Stimulated activated naive CD4-positive, alpha-beta T cell treated with Interleukin-2 at 50 U/mL for 16 hours (primary cell): ENCODE measurements at places on chromosomes 11 and 22.

GRCh38 chr11:127596433-127596832 lies 595.9 kb upstream of the KIRREL3 start:
- DNase-seq = no peak

DNA sequence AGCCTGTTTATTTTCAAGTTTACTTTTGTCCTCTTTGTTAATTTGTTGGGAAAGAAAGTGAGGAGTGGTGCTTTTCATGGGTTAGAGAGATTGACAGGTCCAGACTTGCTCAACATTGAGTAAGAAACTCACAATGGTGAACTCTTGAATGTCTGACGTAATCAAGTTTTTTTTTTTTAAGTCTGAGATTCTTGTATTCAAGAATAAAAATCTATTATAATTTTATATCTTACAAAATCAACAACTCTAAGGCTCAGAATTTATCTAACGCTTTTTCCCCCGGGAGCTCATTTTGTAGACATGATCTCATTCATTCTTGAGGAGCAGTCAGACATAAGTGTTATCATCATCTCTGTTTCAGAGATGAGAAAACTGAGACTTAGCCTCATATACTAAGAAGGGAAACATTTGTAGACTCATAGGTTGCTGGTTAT lies 39.1 kb upstream of the SPTBN2 start:
- no peak for DNase-seq

- no peak for DNase-seq
Measured at GRCh38 chr11:11558396-11558795, 63.4 kb downstream of the GALNT18 start.

DNA sequence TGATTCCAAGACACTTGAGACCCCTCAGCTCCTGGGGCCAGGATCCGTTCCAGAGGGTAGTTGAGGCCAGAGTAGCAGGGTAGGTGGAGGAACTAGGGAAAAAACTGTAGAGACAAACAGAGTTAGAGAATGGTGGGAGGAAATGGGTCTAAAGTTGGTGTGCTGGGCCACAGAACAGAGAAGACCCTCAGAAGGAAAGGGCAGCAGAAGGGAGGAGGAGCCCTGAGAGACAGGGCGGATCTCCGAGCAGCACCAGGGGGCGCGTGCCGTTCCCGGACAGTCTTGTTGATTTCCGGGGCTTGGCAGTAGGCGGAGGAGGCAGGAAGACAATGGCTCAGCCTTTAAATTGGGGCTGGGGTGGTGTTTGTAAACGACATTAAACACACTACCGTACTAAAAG lies 2.4 kb upstream of the CECR2 start:
- DNase-seq = no peak

GRCh38 chr22:45968751-45969413 lies 8.1 kb downstream of the WNT7B start:
- no peak for DNase-seq

GRCh38 chr22:37064553-37064952 lies 13.0 kb downstream of the KCTD17 start:
- DNase-seq = no peak

DNA sequence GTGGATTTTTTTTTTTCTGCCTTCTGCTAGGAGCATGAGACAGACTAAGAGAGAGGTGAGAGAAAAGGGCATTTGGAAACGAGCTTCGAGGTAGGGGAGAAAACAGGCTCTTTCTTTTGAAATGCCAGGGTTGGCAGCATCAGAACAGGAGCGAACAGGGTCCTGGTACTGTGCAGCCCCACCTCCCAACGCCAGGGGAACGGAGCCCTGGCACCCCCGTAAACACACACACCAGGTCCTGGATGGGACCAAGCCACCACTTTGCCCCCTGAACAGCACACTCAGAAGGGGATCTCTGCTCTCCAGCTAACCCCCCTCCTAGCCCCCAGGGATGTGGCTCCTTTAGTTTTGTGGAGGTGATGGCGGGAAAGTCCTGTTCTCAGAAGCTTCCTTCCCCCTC lies 127.1 kb downstream of the CTTN start:
- no peak for DNase-seq

GRCh38 chr22:39598017-39598965 lies 27.7 kb downstream of the CACNA1I start:
- DNase-seq = peak; percentile 66

GRCh38 chr11:113022262-113022661 lies 61.0 kb downstream of the NCAM1 start:
- DNase-seq = no peak

- DNase-seq = no peak
Measured at GRCh38 chr11:100961633-100962032, 168.0 kb downstream of the PGR start.

- no peak for DNase-seq
Measured at GRCh38 chr11:19474211-19474610, 233.5 kb upstream of the E2F8 start.

GRCh38 chr11:22681281-22681812 lies 14.9 kb downstream of the GAS2 start:
- DNase-seq = no peak

DNA sequence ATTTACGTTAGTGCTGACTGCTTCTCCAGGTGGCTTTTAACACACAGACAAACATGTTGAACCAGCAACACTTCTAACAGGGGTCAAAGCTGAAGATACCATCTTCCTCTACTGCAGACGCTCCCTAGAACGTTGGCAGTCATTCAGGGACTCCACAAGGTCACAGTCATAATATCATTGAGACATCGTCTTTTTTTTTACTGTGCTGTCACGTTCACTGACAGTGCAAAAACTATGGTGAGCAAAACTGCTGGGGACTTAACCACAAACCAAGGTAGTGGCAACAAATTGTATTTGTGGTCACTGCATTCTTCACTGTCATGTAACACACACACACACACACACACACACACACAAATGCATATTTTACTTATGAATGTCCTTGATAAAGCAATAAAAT lies 244.9 kb downstream of the CASP12 start:
- DNase-seq = no peak

DNA sequence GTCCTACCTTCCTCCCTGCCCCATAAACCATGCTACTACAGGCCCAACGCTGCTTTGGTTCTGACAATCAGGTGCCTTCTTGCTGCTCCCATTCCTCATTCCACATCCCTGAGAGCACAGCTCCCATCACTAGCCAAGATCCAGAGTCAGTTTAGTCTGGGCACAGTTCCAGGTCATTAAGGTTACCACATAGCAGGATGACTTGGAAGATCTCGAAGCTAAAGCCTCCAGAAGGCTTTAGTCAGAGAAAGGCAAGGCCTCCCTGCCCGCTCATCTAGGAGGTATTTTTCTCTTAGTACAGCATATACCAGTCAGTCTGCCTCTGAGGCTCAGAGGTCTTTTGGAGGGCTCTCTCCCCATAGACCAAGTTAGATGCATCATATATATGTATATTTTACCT lies 30.3 kb downstream of the TRIM66 start:
- DNase-seq = no peak

DNA sequence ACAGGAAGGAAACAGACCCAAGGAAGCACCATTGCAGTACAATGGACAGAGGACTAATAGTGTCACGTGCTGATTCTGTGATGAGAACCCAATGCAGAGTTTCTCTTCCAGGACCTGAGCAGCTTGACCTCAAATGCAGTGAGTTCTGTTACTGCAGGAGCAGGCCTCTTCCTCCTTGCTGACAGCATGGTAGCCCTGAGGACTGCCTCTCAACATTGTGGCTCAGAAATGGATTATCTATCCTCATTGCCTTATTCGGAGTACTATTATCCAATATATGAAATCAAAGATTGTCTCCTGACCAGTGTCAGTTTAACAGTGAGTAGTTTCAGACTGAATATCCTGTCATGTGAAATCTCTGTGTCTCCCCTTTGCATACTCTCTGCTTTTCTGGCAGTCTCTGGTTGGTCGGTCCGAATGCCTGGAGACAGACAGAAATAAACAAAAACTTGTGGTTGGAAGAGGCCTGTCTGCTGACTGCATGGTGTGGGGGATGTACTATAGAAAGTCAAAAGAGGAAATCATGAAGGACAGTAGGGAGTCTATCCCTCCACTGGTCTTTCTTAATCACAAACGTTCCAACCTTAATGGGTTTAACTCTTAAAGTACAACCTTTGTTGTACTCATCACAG lies 6.9 kb upstream of the MS4A14 start:
- DNase-seq = no peak

- DNase-seq = no peak
Measured at GRCh38 chr11:79253280-79253679, 187.6 kb downstream of the TENM4 start.

- DNase-seq = no peak
Measured at GRCh38 chr11:96139691-96140090, 203.3 kb downstream of the MAML2 start.

DNA sequence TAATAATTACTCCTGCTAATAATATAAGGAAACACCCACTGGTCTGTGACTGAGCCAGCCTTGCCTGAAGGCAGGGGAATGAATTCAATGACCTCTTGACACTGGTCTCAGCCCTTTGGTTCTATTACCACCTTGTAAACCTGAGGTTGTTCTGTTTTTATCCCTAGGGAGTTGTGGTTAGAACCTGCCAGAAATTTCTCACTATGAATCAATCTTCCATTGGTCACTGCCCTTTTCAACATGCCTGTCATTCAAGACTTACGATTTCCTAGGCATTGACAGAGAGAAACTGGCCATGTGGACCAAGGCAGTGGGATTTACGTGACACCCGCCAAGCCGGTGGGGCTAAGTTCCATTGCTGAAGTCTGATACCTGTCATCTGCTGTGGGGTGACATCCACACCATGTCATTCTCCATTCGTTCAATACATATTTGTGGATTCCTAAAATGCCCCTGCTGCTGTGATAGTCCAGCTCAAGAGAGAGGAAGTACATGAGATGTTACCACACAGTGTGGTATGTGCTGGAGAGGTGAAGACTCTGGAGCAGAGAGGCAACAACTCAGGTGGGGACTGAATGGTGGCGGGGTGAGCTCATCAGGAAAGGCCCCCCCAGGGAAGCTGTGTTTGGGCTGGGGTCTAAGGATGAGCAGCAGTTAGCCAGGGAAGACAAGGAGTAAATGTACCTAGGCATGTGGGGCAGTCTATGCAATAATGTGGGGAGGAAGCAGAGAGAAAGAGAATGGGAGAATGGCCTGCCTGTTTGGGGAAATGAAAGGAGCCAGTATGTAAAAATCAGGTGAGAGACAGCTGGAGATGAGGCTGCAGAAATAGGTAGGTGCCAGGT lies 15.2 kb upstream of the EHF start:
- no peak for DNase-seq

GRCh38 chr11:7909585-7910285 lies 21.3 kb downstream of the OR10A6 start:
- no peak for DNase-seq

DNA sequence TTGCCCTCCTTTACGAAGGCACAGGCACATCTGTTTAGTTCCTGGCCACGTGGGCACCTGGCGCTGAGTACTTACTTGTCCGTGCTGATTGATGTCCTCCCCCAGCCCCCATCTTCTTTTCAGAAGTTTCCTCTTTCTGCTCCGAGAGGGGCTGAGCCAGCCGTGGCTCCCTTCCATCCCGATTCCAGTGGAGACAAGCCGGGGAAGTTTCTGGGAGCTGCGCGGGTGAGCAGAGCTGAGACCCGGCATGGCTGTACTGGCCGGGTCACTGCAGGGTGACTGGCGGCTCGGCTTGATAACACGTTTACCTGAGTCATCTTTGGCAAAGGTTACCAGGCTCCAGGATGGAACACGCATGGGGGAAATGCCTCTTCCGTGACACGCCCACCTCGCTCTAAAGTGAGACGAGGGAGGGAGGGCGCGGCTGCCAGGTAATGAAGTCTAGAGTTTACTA lies 45.4 kb upstream of the ATXN10 start:
- no peak for DNase-seq

GRCh38 chr11:35045236-35045820 lies 93.6 kb upstream of the CD44 start:
- peak; percentile 55 for DNase-seq

GRCh38 chr11:14975252-14975587 lies 3.1 kb upstream of the CALCA start:
- DNase-seq = no peak

DNA sequence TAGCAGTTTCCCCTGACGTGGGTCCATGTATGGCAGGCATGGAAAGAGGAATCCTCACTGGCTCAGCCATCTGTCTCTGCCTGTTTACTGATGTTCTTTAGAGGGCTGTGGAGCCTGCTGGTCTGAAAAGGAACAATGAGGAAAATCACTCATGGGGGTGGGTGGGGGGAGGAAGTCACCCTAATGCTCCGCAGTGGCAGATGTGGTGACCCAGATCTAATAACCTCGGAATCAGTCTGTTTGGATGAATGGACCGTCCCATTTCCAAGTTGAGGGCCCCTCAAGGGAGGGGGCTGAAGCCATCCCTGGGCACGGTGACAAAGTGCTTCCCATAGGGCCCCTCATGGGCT lies 4.4 kb downstream of the BCR start:
- no peak for DNase-seq

- DNase-seq = no peak
Measured at GRCh38 chr11:128448200-128448886, 139.0 kb downstream of the ETS1 start.

DNA sequence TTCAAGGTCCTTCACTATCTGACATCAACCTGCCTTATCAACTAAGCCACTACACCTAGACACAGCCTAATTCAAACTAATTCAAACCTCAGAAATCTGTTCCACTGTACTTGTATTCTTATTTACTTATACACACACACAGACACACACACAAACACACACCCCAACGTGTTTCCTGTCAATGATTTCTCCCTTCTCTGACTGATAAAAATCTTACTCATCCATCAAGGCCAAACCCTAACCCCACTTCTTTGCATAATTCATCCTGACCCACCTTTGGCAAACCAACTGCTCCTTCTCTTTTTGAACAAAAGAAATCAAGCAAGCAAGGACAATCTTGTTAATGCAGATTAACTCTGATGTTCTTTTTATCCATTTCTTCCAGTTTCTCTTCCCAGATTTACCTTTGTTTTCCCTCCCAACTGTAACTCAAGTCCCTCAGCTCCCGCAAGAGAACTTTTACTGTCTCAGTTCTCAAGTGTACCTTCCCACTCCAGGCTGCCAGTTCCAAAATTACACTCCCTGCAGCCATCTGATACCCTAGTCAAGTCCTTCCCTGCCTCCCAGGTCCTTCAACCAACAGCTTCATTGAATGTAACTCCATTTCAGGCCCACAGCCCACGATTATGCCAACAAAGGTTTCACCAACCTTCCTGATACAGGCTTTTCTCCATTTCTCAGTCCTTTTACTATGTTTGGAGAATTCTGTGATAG lies 78.3 kb downstream of the PAK1 start:
- no peak for DNase-seq

DNA sequence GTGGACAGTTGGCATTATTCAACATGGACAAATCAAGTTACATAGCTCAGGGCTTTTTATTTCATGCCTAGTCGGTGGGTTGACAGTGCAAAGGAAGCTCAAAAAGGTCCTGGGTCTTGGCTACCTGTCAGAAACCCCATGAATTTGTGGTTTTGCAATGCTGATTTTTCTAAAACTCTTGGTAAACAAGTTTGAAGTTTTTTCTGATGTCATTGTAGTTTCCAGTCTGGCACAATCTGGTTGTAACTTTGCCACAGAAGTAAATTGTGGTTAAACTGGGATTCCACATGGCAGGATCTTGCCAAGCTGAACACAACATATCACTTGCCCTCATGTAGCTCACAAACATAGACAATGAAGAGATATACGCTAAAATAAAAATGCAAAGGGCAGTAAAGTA lies 100.8 kb downstream of the EHF start:
- DNase-seq = no peak

- DNase-seq = no peak
Measured at GRCh38 chr11:79960461-79960860, 519.6 kb upstream of the TENM4 start.

- no peak for DNase-seq
Measured at GRCh38 chr11:34938611-34939010, 22.2 kb downstream of the PDHX start.
